ENCODE measurements at places on chromosomes 11 and 22.

GRCh38 chr11:83042964-83043711 is 28.6 kb downstream of the RAB30 start:
- no peak for DNase-seq

- no peak for DNase-seq
Observed at GRCh38 chr11:93403930-93404329, 73.4 kb downstream of the DEUP1 start.

DNA sequence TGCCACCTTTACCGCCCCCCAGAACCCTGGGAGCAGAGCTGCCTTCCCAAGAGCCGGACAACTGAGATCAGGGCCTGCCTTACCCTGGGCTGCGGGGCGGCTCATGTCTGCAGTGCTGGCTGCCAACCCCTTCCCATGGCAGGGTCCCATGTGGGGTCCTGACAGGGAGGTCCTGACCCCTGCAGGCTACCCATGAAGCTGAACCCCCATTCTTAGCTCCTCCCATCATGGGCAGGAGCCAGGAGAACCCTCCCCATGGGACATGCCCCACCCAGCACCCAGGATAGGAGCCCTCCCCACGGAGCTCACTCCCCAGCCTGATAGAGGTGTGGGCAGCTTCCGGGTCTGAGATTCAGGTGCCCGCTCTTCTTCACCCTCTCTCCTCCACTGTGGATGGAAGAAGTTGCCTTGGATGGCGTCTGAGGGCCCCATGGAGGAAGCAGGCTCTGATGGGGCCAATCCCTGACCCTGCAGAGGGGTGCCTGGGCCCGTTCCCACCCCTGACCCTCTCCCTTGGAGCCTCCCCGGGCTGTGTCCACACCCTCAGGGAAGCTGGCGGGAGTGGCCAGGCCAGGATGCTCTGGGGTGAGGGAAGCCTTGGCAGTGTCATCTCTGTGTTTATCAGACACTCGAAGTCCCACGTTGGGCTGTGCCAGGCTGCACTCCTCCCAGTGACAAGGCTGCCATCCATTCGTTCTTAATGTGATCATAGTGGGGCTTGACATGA is 1508.2 kb downstream of the BRD1 start:
- no peak for DNase-seq

GRCh38 chr11:117200813-117201657 is 1.9 kb downstream of the TAGLN start:
- peak; percentile 32 for DNase-seq

DNA sequence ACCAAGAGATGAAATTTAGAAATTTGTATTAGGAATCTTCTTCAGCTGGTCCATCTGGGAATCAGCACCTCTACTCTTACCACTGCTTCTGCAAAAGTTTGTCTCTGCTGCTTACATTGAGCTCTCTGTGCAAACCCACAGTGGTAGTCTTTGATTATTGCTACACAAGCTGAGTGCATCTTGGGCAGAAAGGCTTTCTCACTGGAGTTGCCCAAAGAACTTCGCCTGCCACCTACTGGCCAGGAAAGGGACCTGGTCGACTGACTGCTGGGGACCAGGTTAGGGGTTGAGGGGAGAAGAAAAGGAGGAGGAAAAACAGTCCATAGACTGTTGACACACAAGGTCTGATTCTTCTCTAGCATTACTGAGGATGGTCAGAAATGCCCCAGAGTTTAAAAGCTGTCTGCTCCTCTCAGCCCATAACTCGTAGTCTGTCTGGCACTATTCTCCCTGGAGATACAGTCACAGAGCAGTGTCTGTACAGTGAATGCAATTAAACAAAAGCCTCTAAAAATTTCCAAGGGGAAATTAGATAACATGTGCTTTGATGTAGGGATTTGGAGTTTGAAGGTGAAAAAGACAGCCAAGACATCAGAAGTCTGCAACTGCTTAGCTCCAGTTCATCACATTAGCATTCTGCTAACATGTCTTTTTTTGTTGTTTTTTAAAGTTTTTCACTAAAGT is 215.0 kb upstream of the CTSC start:
- peak; percentile 55 for DNase-seq

GRCh38 chr22:31148953-31149627 is 8.8 kb upstream of the PLA2G3 start:
- DNase-seq: peak; percentile 80

DNA sequence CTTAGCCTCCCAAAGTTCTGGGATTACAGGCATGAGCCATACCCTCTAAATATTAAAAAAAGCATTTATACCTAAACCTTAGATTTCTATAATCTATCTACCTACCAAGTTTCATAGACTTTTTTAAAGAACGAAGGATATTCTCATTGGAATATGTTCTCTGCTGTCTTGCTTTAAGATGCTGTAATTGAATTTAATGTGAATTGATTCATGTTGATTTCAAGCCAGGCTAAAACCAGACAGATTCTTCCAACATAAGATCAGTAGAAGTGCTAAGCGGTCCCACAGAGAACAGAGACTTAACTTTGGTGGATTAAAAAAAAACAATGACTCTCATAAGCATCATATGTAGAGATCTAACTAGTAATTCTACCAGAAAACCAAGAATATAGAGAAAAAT is 14.2 kb downstream of the KREMEN1 start:
- no peak for DNase-seq

DNA sequence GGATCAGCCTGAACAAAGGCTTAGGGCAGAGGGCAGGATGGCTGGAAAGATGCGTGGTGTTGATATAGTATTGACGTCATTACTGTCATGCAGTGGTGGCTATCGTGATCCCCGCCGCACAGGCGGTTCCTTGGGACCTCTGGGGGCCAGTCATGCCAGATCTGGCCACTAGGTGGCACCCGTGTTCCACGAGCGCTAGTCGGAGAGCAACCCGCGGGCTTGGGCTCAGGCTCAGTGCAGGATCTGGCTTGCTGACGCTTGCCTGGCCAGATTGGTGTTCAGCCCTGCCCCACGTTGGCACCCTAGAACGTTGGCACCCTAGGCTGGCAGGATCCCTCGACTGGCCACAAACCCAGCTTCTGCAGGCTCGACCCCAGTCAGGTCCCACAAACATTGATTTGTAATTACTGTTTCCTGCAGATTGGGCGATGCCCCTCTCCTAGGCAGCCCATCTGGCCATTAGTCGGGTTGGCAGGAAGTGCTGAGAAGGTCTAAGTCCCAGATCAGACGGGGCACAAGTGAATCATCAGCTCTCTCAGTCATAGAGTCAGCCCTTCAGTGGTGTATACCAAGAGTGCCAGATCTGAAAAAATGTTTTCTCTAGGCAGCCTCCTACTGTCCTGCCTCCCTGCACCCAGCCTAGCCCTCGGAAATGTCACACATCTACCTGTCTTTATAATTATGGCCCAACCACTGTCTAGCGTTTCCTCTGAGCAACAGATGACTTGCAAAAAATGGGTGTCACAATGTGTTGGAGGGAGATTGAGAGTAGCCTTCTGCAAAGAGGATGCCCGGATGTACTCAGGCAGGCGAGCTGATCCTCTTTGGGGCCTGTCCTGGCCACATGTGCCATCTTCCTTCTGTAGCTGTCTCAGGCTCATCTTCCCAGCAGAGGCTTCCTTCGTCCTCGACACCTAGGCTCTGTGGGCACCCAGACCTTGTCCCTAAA is 315.3 kb downstream of the TMEM135 start:
- peak; percentile 64 for DNase-seq

DNA sequence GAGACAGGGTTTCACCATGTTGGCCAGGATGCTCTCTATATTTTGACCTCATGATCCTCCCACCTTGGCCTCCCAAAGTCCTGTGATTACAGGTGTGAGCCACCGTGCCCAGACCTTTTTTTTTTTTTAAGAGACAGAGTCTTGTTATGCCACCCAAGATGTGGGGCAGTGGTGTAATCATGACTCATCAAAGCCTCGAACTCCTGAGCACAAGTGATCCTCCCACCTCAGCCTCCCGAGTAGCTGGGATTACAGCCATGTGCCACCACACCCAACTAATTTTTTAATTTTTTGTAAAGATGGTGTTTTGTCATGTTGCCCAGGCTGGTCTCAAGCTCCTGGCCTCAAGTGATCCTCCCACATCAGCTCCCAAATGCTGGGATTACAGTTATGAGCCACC is 37.9 kb downstream of the IZUMO1R start:
- no peak for DNase-seq

DNA sequence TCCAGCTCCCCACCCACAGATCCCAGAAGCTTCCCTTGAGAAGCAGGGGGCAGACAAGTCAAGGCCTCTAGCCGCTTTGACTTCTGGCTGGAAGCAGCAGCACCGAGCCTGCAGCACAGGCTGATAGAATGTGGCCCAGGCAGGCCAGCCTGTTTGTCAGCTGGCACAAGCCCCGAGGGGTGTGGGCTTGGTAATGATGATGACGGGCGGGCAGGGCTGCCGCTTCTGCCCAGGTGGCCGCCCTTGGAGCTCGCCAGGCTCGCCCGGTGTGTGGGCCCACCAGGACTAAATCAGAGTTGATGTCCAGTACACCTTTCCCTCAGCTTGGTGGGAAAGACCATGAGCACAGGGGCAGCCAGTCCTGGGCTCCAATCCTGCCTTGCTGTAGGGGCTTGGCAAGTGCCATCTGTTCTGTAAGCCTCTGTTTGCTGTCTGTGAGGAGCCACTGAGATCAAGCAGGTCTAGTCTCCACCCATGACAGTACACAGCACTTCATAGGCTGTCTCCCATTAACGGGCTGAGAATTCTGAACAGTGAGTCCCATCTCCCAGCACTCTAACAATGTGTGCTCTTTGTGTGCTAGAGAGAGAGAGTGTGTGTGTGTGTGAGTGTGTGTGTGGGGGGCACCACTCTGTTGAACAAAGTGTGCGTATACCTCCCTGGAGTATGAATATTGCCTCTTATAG is 26.8 kb downstream of the MICAL2 start:
- DNase-seq: no peak

GRCh38 chr11:95611827-95612226 is 177.8 kb downstream of the FAM76B start:
- DNase-seq: no peak

- DNase-seq: peak; percentile 94
Observed at GRCh38 chr22:27107824-27108223, 450.4 kb downstream of the MIAT start.

DNA sequence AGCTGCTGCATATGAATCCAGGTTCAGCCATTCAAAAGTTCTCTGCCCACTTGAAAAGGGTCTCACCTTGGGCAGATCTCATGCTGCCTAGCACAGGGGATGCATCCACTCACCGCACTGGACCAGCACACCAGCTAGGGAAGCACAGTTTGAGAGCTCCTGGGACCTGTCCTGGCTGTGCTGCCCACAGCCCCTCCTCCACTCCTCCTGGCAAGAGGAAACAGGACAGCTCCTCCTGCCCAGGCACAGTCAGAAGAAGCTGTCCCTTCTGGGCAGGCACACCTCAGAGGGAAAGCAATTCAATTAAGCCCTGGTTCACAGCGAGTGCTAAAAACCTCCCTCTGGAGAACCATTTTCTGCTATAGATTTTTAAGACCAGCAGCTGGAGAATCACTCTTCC is 146.7 kb downstream of the ST3GAL4 start:
- no peak for DNase-seq

- no peak for DNase-seq
Observed at GRCh38 chr22:35307892-35308291, 8.2 kb downstream of the TOM1 start.

- DNase-seq: no peak
Observed at GRCh38 chr22:38083931-38084631, at the start of gene SLC16A8. TSS of gene SLC16A8 (minus strand) at chr22:38084184. CDS start at chr22:38082873, 1,311 bp downstream.

DNA sequence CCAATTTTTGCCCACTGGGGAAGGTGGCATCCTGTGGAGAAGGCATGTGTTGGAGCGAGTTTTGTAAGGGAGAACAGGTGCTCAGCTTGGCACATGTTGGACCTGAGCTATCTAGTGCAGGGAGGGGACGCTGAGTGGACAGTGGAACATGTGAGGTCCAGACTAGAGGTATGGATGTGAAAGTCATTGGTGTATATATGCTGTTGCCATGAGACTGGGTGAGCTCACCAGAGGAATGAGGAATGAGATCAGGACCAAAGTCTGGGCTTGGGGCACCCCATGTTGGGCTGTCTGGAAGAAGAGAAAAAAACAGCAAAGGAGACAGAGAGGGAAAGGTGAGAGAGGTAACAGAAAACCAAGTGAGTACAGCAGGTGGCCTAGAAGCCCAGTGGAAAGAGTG is 12.3 kb upstream of the SYT7 start:
- DNase-seq: no peak

GRCh38 chr11:26632691-26633159 is 60.7 kb upstream of the MUC15 start:
- DNase-seq: no peak

- peak; percentile 28 for DNase-seq
Observed at GRCh38 chr11:22539821-22540256, 85.8 kb downstream of the FANCF start.

- peak; percentile 48 for DNase-seq
Observed at GRCh38 chr22:39518996-39519680, 1.2 kb upstream of the ATF4 start.

GRCh38 chr11:71189768-71190315 is 62.5 kb downstream of the SHANK2 start:
- DNase-seq: no peak

DNA sequence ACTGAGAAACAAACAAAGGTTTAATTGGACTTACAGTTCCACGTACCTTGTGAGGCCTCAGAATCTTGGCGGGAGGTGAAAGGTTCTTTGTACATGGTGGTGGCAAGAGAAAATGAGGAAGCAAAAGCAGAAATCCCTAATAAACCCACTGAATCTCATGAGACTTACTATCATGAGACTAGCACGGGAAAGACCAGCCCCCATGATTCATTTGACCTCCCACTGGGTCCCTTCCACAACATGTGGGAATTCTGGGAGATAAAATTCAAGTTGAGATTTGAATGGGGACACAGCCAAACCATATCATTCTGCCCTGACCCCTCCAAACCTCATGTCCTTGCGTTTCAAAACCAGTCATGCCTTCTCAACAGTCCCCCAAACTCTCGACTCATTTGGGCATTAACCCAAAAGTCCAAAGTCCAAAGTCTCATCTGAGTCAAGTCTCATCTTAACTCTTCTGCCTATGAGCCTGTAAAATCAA is 617.4 kb downstream of the CNTN5 start:
- DNase-seq: no peak

DNA sequence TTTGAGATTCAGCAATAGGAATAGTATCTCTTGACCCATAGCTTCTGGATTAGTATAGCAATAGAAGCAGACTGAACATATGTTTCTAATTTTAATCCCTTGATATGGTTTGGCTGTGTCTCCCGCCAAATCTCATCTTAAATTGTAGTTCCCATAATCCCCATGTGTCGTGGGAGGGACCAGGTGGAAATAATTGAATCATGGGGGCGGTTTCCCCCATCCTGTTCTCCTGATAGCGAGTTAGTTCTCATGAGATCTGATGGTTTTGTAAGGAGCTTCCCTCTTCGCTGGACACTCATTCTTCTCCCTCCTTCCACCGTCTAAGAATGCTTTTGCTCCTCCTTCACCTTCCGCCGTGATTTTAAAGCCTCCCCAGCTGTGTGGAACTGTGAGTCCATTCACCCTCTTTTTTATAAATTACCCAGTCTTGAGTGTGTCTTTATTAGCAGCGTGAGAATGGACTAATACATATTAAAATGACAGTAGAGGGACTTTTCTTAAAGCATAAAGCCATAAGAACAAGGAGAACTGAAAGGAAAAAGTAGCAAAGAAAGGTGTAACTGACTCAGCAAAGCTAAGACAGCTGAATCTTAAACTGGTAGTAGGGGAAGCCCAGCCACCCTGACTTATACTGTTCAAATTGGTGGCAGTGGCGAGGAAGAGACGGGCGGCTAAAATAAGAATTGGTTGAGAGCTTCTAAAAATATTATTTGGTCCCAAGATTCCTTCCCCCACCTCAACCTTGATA is 20.3 kb upstream of the SLN start:
- DNase-seq: no peak

Data from IMR-90 (cell line).